Right renal pelvis (tissue), 4 donors: ENCODE measurements at places on chromosomes 6 and 20. TPM values are rescaled to one million over a fixed set of nuclear protein-coding genes. Genes with fewer than 3 reads are reported as not detected.

DNA sequence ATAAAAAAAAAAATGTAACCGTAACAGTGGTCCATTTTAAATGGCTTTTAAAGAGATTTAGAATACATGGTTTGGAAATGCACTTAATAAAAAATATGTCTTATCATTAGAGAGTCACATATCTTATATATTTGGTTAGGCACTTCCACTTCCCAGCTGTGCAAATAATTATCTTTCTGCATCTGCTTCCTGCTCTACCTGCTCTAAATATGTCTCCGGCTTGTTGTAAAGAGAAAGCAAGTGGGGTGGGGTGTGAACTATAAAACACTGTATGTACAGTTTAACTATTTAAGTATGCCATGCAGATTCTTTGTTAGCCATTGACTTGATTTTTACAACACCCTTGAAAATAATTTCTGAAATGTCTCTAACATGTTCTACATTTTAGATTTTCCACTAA, 106.3 kb downstream of the NKAIN2 start:
- no peak for DNase-seq

DNA sequence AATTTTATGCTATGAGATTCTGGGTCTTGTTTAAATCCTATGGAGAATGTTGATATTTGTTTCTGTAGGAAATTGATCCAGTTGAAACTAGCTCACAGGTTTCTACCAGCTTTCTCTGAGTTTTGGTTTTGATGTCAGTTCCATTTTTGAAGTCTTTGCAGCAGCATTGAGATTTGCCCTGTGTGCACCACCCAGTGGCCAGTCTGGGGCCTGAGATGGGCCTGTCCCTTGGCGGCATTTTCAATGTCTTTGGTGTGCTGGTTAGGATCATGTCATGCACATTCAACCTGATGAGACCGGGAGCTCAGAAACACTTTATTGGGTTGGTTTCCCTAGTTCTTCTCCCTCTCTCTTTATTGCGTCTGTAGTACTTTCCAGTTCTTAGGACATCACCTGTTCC, 395.2 kb upstream of the MAP3K7 start:
- DNase-seq: no peak

The NPBWR2 gene
- not detected for polyA plus RNA-seq

The COL10A1 gene
- 0.30 TPM for polyA plus RNA-seq

The NTSR1 gene
- 1.0 TPM for polyA plus RNA-seq

DNA sequence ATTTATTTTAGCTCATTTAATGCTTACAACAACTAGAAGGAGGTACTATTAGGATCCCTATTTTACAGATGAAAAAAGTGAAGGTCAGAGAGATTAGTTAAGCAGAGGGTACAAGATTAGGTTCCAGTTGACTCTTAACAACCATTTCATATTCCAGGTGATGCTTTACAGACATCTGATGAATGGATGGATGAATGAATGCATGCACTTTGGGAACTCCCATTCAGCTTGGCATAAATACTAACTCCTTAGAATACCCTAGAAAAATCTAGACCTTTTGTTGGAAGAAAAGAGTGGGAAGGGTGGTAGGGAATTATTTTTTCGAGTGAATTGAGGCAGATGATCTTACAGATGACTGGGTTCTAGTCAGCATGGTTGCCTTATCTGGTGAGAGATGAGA, 746 bp upstream of the SNRPB2 start:
- DNase-seq: no peak

DNA sequence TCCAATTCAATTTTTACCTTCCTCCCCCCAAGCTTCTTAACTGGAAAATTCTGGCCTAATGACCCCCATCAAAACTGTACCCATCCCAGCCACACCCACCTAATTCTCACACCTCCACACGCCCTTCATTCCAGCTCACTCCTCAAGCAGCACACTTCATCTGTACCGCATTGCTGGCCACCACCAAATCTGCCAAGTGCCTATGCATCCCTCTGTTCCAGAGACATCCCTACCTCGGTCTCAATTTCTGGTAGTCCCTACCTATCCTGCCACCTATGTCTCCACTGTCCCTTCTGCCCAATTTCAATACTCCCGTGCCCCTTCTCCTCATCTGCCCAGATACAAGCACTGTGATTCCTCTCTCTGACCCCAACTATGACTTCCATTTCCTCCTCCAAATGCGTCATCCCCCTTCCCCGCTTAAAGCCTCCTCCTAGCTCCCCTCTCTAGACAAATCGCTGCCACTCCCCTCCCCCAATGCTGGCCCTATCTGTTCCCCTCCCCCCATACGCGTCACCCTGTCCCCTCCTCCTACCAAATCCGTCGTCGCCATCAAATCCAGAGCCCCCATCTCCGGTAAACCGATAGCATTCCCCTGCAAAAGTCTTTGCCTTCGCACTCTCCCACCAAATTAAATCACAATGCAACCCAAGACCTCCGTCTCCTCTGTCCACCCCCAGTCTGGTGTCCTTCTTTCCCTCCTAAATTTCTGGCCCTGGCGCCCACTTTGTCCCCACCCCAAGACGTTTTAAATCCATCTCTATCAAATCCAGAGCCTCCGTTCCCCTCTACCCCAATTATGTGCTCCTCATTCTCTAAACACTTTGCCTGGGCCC, 1.2 kb downstream of the MTCH1 start:
- no peak for DNase-seq

DNA sequence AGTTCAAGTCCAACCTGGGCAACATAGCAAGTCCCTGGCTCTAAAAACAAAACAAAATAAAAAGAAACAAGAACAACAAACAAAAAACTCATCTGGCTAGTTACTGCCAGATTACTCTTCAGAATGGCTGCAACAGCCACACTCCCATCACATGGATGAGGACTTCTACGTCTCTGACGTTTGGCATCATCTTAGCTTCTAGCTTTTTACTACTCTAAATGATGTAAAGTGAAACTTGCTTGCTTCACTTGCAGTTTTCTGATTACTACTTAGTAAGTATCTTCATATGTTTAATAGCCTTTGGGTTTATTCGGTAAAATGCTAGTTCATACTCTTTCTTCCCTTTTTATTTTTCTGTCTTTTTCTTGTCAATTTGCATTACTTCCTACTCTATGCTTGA, 161.1 kb upstream of the CARMIL1 start:
- no peak for DNase-seq

DNA sequence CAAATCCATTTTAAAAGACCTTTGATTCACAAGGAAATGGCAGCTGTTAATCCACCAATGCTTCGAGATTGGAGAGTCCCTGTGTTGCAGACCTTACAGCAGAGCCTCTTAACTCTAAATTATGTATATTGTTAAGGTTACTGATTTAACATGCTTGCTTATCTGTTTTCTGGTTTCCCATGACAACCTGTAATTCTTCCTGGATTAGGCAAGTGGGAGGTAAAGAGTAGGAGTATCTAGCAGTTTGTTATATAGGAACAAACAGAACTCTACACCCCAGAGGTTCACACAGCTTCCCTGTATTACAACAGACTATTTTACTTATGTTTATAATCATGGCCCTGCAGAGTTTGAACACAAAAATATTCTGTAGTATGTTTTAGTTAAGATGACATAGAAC, 39.5 kb downstream of the NKX2-4 start:
- no peak for DNase-seq

The POM121L2 gene
- polyA plus RNA-seq: not detected

The CRISP2 gene
- 0.15 TPM for polyA plus RNA-seq

- DNase-seq: no peak
These were observed 6.4 kb upstream of the MTRES1 start for GRCh38 chr6:107021446-107022185.

DNA sequence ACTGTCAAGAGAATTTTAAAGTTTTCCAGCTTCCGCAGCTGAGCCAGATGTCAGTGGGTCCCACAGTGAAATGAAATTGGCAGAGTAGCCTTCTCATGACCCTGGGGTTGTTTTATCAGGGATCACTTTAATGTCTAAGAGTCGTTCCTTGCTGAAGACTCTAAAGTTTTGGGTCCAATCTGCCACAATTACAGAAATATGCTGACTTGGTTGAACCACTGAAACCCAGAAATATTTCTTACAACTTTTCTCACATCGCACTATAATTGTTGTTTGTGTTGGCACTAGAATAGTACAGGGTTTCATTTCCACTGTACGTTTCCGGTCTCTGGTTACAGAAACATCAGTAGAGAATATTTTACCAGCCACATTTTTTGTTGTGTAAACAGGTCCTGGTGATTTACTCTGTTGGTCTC, 109.0 kb downstream of the HMGCLL1 start:
- no peak for DNase-seq

DNA sequence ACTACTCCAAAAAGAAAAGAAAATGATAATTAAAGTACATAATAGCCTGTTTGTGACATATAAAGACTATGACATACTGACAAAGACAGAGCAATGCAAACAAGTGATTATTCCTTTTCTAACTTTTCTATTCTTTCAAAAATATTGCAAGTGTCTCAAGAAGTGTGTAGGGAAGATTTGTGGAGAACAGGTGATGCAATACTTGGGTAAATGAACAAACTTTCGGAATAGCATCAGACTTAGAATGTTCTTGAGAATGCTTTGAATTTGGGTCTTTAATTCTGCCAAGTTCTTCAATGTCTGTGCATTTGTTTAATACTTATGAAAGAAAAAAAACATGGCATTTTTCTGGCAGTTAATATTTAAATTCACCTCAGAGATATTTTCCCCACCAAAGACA, 40.0 kb upstream of the TRDN start:
- no peak for DNase-seq

DNA sequence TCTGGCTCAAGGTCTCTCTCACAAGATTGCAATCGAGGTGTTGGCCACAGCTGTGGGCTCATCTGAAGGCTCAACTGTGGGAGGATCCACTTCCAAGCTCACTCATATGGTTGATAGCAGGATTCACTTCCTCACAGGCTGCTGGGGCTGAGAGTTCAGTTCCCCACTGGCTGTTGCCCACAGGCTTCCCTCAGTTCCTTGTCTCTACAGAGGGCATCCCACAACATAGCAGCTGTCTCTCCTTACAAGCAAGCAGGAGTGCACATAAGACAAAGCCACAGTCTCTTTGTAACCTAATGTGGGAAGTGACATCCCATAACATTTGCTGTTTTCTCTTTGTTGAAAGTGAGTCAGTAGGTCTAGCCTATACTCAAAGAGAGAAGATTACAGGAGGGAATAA, 14.0 kb downstream of the SPATS1 start:
- DNase-seq: no peak

The BLTP3A gene
- 13.5 TPM for polyA plus RNA-seq

The POU5F1 gene
- 7.3 TPM for polyA plus RNA-seq

DNA sequence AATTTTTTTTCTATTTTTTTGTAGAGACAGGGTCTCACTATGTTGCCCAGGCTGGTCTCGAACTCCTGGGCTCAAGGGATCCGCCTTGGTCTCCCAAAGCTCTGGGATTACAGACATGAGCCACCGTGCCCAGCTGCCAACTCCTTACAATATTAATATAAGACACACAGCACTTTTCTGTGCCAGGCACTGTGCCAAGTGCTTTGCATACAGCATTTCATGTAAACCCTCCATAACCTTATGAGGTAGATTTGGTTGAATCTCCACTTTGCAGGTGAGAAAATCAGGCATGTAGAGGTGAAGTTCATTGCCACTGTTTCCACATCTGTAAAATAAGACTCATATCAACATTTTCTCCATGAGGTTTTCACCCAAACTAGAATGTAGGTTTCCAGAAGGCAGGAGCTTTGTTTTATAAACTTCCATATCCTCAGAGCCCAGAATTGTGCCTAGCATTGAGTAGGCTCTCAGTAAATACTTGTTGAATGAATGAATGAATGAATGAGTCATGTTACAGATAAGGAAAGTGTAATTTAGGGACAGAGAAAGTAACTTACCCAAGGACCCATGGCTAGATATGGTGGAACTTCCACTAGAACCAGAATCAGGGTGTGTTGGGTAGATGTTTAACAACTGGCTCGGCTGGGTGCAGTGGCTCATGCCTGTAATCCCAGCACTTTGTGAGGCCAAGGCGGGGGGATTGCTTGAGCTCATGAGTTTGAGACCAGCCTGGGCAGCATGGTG, 3.0 kb upstream of the CTNNBL1 start:
- DNase-seq: no peak
